ENCODE measurements at places on chromosomes 2 and 18.

DNA sequence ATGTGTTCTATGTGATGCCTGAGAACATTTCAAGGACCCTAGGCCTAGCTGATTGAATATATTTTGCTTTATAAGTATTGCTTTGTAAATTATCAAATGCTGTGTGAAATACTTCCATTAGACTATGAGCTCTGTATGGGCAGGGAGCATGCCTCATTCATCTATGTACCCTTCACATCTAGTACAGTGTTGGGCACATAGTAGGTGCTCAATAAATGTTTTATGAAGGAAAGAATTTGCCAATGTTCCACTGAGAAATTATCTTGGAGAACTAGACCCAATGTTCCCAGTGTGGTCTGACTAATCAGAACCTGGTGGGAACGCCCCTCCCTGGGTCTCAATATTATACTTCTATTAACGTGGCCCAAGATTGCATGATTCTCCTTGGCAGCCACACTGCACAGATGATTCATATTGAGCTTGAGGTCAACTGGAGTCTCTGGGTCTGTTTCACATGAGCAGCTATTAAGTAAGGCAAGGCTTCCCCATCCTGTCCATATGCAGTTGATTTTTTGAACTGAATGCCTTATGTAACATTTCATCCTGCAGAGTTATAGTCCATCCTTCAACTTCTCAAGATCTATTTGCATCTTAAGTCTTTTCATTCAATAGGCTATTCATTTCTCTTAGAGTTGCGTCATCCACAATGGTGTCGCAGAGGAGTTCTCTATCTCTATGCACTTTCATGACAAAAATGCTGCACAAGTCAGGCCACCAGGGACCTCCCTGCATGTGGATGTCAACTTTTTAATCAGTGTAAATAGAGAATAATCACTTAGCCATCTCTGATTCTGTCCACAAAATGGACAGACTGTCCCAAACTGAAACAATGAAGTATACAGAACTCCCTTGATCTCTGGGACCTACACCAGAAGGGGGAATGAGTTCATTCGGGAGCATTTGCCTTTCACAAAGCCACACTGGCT is 257.6 kb downstream of the CYP26B1 start:
- DNase-seq: no peak

DNA sequence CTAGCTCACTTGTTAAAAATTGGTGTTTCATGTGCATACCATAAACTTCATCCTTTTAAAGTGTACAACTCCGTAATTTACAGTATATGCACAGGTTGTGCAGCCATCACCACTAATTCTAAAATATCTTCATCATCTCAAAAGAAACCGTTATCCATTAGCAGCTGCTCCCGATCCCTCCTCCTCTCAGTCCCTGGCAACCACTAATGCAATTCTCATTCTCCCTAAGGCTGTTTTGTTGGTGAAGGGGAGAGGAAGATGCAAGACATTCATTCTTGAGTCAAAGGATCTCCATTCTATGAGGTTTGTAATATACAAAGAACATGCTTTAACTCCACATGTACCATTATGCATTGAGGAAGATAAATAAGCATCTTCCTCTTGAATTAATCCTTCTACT is 48.6 kb downstream of the RNU4ATAC start:
- no peak for DNase-seq

GRCh38 chr2:11698009-11698922 is 28.3 kb upstream of the NTSR2 start:
- no peak for DNase-seq

GRCh38 chr2:219626540-219626939 is 890 bp upstream of the SLC4A3 start:
- DNase-seq: no peak

DNA sequence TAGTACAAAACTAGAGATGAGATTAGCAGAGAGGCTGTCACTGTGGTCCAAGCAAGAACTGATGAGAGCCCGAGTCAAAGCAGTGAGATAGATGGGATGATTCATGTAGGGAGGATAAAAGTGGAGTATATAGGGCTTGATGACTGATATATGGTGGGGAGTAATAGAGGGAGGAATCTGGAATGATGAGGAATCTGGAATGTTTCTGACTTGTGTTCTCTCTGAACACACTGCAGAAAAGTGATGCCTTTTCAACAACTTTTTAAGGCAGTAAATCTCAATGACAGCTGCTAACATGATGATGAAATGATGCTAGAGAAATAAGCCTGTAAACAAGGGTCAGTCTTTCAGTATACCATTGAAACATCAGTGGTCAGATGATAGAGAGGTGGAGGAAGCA is 143.5 kb upstream of the SP5 start:
- DNase-seq: no peak

DNA sequence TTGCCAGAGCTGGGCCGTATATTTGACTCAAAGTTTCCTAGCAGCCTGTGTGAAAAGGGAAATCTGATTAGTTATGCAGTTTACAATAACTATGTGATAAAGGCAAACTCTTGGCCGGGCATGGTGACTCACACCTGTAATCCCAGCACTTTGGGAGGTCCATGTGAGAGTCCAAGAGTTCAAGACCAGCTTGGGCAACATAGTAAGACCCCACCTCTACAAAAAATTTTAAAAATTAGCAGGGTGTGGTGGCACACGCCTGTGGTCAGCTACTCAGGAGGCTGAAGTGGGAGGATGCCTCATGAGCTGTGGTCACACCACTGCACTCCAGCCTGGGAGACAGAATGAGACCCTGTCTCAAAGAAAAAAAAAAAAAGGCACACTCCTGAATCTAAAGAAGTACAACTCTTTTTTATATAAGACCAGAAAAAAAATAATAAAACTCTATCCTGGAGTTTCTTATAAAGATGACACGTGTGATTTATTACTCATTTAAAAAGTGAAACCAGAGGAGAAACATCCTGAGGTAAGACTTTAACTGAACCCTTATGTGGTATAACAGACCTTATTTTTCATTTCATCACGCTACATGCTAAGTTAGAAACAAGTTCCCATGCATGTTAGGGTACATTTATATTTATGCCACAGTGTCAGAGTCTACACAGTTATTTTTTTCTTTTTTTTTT is 32.6 kb upstream of the KCMF1 start:
- no peak for DNase-seq

DNA sequence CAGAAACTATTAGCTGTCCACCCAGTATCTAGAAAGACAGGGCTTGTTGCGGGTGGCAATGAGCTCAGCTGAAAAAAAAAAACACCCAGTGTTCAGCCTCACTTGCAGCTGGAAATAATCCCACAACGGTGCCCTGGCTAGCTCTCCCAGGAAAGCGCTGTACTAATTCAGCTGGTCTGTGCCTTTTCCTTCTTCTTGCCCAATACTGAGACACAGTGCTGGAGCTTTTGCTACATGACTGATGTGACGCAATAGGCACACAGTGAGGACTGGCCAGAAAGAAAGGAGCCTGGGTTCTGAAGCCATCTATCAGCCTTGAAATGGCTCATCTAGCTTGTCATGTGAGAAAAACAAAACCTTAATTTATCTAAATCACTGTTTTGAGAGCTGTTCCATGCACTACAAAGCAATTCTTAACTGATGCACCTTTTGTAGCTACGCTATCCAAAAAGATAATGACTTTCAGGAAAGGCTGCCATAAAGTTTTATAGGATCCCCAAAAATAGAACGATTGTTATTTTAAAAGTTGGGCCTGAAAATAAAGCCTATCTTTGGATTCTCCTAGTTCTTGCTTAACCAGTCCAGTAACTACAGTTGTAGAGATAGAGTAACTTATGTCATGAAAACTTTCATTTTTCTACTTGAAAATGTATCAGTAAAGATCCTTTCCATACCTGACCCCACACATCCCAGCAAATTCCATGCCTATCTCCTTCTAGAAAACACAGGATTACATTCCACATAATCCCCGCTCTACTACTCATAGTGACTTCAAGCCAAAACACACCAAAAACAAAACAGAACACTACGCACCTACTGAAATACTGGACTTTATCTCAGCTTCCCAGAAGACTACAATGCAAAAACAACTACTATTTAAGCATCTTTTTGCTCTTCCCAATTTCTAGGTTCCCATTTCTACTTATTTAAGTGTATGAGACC is 15.9 kb downstream of the KIDINS220 start:
- no peak for DNase-seq

DNA sequence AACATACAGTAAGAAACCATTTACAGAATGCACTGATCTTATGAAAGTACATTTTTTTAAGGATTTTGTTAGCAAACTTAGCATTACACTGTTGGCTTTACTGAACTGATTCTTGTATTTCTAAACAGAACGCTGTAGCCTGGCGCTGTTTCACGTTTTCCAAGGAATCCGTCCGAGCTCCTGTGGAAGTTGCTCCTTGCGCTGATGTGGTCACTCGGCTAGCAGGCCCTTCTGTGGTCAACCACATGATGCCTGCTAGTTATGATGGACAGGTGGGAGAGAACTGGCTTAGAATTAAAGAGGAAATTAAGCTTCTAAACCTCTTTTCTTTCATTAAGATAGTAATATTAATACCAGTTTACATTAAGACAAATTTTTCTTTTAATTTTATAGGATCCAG is 76.8 kb downstream of the CEP192 start:
- no peak for DNase-seq

DNA sequence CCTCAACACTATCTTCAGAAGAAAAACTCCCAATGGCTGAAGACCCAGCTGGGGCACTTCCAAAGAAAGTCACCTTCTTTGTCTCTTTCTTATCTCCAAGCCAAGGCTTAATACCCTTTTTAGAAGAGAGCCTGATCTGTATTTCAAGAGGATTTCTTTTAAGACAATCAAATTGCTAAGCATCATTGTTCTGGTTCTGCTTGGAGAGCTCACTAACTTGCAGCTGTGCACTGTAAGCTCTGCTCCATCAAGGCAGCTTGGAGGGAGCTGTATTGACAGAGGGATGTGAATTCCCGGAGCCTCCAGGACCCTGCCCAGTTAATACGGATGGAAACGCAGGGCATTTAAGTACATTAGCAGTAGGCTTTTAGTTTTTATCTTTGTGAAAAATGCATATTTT is 253.1 kb downstream of the TDRD15 start:
- DNase-seq: no peak

DNA sequence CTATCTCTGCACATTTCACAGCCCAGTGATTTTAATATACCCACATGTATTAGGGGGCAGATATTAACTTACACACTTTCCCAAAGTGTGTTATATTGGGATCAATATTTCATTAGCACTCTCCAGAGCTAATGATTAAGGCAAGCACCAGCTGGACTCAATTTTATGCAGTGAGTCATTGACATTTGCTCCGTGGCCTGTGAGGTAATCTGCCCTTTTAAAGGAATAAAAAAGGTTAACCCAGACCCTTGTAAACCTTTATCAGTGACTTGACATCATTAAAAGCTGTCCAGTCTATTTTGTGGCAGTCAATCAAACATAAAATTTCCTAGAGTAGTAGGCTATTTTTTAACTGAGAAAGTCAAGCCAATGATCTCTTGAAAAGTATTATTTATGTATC is 1870.4 kb upstream of the CELF4 start:
- no peak for DNase-seq

- DNase-seq: no peak
Observed at GRCh38 chr2:207914716-207915115, 110.6 kb downstream of the PLEKHM3 start.

DNA sequence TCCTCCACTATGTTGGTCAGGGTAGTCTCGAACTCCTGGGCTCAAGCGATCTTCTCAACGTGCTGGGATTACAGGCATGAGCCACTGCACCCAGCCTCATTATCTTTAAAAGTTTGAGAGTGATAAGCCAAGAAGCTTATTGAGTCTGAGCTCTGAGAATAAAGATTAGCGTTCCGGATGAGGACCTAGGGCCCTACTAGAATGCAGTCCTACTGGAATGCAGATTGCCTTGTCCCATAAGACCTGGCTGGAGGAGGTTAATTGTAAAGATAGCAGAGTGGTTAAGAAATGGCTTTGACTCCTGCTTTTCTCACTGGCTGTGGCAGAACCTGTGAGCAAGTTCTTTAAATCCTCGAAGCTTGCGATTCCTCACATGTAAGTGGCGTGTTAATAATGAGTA is 4.0 kb downstream of the VWA3B start:
- no peak for DNase-seq

DNA sequence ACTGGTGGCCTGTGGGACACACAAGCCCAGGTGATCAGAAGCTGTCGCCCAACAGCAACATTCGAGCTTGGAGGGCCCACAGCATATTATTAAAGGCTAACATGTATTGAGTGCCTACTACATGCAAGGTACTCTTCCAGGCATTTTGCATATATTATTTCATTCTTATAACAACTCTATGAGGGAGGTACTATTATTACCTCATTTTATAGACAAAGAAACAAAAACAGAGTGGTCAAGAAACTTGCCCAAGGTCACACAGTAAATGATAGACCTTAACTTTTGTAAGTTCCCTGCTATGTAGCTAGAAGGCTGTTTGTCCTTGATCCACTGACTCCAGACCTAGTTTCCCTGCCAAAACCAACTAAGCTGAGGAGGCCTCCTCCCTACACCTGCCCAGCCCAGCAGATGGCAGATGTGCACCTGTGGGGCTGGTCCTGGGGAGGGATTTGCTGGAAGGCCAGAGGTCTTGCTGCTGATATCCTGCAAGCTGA is 35.7 kb downstream of the KANSL3 start:
- no peak for DNase-seq

DNA sequence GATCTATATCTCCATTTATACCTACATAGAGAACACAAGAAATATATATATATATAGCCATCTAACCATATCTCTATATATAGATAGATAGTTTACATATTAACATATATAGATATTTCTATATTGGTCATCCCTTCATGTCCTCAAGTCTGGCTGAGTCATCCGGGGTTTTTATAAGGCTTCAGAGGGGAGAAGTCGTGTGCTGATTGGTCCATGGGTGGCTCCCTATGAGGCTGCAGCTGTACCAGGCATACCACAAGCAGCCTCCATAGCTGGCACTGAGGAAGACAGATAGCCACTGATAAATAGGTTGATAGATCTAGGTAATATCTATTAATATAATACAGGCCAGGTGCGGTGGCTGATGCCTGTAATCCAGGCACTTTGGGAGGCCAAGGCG is 618.3 kb upstream of the SETBP1 start:
- DNase-seq: no peak

DNA sequence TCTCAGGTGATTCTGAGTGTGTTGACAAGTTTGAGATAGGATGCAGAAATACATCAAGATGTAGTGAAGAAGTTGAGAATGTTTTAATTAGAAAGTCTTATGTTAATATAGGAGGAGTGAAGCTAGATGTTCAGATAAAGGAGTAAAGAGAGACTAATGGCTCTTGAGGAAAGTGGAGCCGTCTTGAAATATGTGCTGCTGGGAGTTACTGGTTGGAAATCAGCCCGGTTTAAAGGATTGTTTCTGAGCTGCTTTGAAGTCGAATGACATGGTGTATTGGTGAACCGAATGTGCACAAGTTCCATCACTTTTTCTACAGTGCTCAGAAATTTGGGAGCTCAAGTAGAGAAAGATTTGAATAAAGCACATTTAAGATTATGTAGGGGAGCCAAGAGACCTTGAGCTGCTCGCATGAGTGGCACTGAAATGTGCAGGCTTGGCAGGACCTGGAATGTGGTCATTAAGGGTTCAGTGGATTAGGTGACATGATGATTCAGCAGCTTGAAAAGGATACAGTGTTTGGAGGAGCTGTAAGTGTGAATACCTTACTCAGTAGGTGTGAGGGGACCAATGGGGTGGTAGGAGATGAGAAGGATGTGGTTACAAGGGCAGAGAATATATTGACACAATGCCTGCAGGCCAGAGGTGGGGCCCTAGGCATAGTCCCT is 68.6 kb downstream of the CAB39 start:
- no peak for DNase-seq

Measured in pulmonary artery endothelial cell (primary cell).